ENCODE measurements at places on chromosomes 11 and 22.

- DNase-seq, result no peak
These were observed 61.0 kb upstream of the CDON start for GRCh38 chr11:126123686-126124085.

- DNase-seq, result peak; percentile 24
These were observed 50.3 kb downstream of the MICAL2 start for GRCh38 chr11:12160680-12161079.

GRCh38 chr11:60836866-60837515 lies 4.9 kb upstream of the CCDC86 start:
- DNase-seq, result no peak

- DNase-seq, result no peak
These were observed 2.1 kb upstream of the PRR33 start for GRCh38 chr11:1893581-1894359.

GRCh38 chr11:77879218-77879617 lies 58.3 kb downstream of the AAMDC start:
- DNase-seq, result peak; percentile 76

- DNase-seq, result no peak
These were observed 71.4 kb downstream of the FANCF start for GRCh38 chr11:22554221-22554620.

GRCh38 chr11:9576701-9577381 lies 3.4 kb downstream of the WEE1 start:
- no peak for DNase-seq

DNA sequence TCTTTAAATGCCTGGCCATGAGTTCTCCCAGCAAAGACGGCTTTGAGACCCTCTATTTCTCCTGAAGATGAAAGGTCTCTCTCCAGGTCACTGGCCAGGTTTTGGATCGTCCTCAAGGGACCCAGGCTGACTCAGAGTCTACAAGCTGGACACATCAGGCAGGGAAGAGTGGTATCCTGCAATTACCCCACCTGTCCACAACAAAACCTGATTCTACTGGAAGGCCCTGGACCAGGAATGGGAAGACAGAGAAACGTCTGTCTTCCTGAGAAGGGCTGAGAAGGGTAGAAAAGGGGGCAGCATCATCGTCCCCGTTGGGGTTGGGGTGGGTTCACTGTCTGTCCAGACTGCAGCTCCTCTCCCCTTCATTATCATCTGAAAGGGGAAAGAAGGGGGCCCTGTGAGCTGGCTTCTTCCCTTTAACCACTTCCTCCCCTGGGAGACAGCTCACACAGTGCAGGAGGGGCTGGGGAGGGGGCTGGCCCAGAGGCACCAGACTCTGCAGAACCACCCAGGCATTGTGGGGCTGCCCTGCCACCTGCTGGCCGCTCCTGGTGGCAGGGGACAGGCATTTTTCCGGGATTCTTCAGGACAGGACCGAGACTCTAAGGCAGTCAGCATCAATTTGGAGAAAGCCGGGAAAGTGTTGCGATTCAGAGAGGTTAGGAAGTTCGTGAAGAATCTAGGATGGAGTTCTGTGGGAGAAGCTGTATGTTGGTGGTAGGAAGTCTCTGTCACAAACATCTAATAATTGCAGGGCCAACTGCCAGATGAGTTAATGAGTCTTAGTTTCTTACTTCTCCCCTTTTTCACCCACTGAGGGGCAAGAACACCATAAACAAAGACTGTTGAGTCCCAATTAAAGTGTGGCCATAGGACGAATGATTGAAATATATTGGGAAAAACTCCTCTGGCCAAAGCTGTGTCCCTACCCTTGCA lies 57.6 kb downstream of the SYN3 start:
- DNase-seq, result peak; percentile 77

- no peak for DNase-seq
These were observed 5.3 kb downstream of the EXPH5 start for GRCh38 chr11:108588287-108588686.

DNA sequence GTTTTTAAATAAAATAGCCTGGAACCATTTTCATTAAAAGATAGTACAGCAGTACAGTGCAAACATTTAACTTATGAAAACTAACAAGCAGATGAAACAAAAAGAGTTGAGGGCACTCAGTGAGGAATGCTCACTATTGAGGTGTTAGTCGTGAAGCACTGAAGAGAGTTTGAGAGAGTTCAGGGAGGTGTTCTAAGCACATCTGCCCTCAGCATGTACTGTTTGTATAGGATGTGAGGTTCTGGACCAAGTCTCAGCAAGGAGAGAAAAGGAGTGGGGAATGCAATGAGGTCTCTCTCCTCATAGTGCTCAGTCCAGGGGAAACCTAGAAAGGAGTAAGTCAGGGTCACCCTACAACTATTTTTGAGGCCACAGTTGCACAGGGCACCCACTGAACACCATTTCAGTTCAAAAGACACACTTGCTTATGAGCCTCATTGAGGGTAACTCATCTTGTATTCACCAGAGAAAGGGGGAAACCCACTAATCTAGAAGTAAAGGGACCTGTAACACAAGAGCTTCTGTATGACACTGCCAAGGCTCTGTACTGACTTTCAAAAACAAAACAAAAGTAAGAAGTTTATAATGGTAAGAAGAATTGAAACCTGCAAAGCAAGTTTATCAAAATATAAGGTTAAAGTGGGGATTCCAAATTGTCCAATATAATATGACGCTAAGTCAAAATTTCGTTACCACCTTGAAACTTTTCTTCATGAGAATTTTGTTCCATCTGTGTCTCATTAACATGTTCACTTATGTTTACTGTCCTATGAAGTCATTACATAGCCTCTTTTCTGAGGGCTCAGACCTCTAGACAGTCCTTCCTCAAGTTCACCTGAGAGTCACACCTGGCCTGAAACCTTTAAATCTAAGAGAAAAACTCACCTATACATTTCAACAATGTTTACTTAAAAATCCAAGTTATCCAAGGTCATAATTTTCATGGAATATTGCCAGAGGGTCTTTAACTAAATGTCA lies 275.3 kb downstream of the ETS1 start:
- DNase-seq, result no peak

DNA sequence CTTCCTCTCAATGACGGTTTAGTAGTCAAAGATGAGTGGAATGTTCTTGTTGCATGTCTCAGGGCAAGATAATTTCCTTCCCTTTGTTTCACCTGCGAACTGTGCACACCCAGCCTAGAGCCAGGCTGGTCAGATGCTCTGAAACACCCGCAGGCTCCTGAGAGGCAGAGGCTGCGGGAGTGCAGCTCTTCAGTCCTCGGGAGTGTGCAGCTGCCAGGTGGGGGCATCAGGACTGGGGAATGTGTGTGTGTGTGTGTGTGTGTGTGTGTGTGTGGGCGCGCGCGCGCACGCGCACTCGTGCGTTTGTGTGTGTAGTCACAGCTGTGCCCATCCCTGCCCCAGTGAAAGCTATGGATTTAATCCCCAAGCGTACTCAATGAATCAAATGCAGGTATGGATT lies 136.2 kb upstream of the NTM start:
- no peak for DNase-seq

DNA sequence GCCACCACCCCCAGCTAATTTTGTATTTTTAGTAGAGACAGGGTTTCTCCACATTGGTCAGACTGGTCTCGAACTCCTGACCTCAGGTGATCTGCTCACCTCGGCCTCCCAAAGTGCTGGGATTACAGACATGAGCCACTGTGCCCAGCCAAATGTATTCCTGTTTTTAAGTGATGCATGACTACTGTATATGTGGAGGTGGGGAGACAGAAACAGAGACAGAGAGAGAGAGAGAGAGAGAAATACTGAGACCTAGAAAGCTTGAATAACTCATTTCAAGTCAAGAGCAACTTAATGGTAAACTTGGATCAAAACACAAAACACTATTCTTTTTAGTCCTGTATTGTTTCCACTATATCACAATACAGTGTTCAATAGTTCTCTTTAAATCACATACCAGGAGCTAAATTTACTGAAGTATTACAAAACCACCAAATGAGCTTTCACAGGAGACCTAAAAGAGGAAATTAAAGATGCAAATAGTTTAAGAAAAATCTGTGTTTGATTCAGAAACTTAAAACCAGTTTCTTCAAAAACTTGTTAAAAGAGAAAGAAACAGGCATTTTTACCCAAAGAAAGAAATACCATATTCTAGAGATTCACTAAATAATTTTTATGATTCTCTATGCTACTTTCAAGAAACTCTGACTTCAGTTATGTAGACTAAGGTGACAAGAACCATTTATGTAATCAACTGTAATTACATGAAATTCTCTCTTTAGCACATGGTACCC lies 188.7 kb downstream of the ETS1 start:
- DNase-seq, result no peak

DNA sequence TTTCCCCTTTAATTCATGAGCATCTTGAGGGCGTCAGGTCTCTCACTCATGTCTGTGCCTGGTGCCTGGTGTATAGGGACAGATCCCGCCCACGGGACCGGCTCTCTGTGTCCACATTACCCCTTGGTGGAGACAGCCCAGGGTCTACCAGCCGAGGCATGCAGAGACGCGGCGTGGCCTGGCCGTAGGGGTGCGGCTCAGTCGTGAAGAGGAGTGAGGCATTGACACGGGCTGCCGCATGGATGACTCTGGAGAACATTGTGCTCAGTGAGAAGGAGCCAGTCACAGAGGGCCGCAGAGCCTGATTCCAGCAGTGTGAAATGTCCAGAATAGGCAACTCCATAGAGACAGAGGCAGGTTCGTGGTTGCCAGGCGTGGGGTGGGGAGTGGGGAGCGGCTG lies 209.8 kb downstream of the TBC1D22A start:
- DNase-seq, result no peak

DNA sequence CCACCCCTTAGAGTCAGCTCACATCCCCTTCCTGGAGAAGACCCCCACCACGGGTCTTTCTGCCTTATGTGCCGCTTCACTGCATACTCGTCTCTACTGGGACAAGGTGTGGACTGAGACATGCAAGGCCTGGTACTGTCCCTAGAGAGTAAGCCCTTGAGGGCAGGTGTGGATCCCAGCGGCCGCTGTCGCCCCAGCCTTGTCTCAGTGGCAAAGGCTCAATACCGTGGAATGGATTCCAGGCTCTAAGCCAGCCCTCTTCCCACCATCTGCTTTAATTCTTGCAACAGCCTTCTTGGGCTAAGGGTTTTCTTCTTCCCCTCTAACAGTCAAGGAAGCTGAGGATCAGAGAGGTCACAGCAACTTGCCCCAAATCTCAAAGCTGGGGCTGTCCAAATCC lies 220.3 kb downstream of the CEP164 start:
- DNase-seq, result no peak

DNA sequence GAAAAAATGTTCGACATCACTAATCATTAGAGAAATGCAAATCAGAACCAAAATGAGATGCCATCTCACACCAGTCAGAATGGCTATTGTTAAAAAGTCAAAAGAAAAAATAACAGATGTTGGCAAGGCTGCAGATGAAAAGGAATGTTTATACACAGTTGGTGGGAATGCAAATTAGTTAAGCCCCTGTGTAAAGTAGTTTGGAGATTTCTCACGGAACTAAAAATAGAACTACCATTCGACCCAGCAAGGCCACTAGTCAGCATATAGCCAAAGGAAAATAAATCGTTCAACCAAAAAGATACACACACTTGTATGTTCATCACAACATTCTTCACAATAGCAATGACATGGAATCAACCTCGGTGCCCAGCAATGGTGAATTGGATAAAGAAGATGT lies 503.2 kb downstream of the OPCML start:
- DNase-seq, result no peak

- DNase-seq, result no peak
These were observed 173.9 kb downstream of the DDX10 start for GRCh38 chr11:108838792-108839105.

DNA sequence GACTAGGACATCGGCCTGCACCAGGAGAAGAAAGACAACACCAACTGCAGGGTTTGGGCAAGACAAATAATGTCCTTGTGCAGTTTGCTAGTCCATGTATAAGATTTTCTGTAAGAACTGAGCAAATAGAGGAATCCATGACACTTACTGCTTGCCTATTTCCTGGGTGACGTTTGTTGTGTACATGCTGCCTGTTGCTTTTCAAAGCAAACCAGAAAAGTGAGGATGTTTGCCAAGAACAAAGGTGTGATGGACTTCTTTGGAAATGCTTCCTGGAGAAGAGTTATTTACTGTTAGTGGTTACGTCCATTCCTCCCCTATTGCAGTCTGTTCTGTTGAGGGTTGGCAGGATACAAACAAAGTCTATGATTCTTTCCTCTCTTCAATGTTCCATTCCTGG lies 126.5 kb downstream of the CASP12 start:
- DNase-seq, result no peak

GRCh38 chr22:38080850-38081635 lies 2.9 kb downstream of the SLC16A8 start:
- DNase-seq, result peak; percentile 42

GRCh38 chr11:10502770-10503169 lies 38.2 kb downstream of the RNF141 start:
- DNase-seq, result no peak

DNA sequence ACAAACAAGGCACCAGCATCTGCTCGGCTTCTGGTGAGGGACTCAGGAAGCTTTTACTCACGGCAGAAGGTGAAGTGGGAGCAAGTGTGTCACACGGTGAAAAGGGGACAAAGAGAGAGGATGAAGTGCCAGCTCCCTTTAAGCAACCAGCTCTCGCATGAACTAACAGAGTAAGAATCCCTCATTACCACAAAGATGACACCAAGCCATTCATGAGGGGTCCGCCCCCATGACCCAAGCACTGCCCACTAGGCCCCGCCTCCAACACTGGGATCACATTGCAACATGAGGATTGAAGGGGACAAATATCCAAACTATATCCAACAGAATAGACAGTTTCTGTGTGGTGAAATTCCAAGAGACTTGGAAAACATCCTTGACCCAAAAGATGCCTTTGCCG lies 198.2 kb upstream of the POU2AF2 start:
- no peak for DNase-seq

DNA sequence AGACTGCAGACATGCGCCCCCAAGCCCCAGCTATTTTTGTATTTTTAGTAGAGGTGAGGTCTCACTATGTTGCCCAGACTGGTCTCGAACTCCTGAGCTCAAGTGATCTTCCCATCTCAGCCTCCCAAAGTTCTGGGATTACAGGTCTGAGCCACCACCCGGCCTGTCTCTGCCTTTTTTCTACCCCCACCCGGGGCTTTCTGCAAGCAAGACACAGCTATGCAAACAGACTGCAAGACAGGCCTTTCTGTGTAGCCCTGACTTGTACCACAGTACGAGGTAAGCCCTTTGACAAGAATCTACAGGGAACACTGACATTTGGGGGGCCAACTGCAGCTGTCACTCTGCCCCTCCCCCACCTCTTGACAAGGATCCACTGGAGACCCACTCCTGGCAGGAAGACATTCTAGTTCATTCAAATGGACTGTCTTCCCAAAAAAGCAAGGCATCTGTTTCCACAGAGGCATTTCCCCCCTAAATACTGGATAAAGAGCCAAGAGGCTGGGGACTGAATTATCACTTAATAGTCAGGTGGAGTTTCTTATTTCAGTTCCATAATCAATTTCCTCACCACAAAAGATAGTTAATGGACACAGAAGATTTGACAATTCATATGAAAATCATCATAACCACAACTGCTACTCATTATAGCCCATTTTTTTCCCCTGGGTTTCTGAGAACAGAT lies 118.2 kb downstream of the ABTB2 start:
- no peak for DNase-seq

DNA sequence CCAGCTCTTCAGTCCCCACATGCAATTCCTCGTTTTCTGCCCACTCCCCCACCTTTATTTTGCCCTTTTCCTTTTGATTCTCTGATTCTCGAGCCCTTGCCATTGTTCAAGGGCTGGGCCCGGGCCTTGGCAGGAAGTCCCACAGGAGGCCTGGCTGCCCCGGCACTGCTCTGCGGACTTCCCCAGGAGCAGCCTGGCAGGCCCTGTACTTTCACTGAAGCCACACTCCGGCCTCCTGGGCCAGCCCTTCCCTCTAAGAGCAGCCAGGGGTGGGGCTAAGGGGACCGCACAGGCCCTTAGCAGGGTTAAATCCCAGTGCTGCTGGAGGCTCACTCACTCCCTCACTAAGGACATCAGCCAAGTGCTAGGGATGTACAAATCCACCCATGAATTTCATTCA lies 4.1 kb downstream of the LRRC32 start:
- peak; percentile 72 for DNase-seq
